ENCODE measurements at places on chromosomes 1 and 21.

- no peak for DNase-seq
These were observed 50.5 kb downstream of the ZFYVE9 start for GRCh38 chr1:52192436-52192835.

GRCh38 chr1:198517623-198518199 is 22.8 kb downstream of the ATP6V1G3 start:
- DNase-seq, result no peak

DNA sequence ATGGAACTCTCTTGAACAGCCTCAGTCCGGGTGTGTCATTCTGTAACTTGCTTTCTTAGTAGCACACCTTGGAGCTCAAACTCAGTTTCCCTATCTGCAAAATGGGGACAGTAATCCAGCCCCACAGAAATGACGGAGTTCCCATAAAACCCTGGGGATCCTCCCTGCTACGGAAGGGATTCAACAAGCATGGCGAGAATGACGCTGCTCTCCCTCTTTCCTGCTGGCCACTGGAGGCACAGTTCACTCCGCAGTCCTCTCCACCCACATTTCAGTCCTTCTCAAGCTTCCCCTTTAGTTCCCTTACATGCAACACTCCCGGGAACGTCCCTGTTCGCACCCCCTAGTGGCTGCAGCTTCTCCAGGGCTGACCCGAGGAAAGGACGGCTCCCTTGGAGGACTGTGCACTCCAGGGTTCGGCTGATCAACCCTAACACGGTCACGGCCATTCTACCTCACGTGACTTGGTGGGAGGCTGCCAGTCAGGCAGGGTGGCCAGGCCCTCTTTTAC is 20.6 kb downstream of the RUNX3 start:
- DNase-seq, result no peak

DNA sequence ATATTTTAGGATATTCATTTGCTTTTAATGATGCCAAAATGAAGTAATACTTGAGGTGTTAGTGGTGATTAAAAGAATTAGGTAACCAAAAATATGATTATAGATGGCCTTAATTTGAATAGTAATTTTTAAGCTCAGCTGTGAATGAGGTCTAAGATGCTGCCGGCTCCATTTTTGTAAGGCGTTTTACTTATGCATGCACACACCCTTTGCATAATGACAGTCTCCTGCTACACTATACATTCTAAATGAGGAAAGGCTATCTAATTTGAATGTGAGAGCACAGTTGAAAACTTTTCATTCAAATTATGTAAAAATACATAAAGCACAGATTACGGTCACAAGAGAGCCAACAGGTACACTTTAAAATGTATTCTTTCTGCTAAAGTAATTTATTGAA is 41.6 kb downstream of the RGS21 start:
- DNase-seq, result no peak

GRCh38 chr1:226735576-226735975 is 3.5 kb downstream of the ITPKB start:
- DNase-seq, result no peak
